NCI-H187 (cell line): ENCODE measurements at places on chromosomes 2 and 18.

DNA sequence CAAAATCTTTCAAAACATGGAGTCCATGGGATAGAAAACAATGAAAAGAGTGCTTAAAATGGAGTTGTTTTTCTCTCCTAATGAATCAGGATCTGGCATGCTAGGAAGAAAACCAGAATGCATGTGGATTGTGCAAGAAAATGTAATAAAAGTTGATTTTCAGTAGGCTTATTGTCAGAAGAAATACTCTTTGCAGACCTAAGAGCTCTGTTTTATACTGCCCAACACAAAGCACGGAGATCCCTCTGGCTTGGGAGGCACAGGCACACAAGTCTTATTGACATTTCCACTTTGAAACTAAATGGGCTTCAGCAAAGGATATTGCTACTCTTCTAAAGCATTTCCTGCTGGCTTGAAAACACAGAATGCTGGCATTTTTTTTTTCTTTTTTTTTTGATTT, 15.5 kb upstream of the DAPL1 start:
- DNase-seq = no peak

DNA sequence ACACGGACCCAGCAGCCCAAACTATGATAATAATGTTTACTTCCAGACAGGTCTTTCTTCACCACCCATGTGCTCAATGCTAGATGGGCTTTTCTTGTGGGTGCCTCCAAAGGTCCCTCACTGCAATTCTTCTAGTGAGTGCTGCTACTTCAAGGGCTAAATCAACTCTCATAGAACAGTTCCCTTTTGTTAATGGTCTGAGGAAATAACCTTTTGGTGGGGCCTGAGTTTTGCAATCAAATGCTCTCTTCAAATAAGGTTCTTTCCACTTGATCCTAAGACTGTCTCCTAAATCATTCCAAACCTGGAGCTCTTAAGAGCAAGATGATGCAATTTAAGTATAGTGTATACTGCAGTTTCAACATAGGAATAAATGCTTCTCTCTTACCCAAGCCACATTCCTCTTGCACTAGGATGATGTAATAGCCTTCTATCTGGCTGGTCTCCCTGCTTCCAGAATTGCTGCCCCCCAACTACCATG, 6.0 kb downstream of the NEMP2 start:
- no peak for DNase-seq

DNA sequence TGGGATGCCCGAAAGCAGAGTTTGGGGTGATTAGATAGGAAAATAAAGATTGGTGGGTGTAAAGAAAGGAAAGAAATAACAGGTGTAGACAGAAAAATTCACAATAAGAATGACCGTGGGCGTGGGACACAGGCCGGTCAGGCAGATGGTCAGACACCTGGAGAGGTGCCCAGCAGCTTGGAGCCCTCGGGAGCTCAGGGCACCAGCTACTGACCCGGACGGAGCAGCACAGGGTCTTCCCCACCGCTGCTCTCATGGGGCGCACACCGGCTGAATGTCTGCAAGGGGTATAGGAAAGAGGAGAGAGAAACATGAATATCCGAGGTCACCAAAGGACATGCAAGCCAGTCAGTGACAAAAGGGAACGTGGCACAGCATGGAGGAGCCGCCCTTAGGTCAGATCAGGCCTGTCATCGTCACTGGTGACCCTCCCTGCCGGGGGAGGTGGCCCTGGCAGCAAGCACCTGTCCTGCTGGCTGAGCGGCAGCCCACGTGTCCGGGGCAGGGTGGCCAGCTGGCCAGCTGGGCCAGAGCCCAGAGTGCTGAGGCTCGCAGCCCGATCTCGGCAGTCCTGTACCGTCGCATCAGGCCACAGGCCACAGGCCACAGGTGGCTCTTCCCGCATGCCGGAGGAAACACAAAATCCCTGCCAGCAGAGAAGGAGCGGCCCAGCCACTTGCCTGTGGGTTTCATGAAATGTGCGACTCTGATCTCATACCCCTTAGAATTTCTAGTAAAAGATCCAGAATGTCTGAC, 112.0 kb upstream of the NDUFV2 start:
- no peak for DNase-seq

DNA sequence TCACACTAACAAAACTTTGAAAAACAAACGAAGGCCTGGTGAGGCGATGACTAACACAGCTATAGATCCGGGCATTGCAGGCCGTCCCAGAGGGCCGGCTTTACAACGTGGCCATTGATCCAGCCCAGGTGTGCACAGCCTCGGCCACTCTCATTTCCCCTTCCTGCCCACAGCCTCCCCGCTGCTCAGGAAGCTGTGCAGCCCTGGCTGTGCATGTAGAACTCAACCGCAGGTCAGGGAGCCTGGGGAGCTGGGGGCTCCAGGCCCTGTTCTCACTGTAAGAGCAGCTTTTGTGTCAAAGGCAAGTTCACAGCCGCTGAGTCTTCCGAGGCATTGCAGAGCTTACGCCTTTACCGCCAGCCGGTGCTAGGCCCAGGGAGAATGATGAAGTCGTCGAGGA, 87.2 kb downstream of the LONRF2 start:
- no peak for DNase-seq
